Stimulated activated CD8-positive, alpha-beta memory T cell treated with anti-CD3 and anti-CD28 coated beads, Interleukin-4, amount 100 ng/mL, for 4 hours (primary cell): ENCODE measurements at places on chromosomes 1 and 21.

GRCh38 chr1:99004254-99004860, 304 bp downstream of the PLPPR5 start:
- no peak for DNase-seq

DNA sequence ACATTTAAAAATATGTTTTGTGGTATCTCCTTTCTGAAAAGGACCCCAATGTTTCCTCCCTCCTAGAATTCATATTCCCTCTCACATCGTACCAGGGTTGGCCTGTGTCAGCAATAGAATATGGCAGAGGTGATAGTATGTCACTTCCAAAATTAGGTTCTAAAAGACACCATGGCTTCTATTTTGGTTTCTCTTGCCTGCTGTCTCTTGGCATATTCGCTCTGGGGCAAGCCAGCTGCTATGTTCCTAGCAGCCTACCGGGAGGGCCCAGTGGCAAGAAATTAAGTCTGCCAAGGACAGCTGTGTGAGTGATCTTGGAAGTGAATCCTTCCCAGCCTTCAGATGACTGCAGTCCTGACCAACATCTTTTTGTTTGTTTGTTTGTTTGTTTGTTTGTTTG, 92.9 kb upstream of the PPM1J start:
- DNase-seq, result no peak

- no peak for DNase-seq
Observed at GRCh38 chr1:97145321-97145956, 423.9 kb downstream of the PTBP2 start.

GRCh38 chr1:7642781-7643529, 128.1 kb upstream of the VAMP3 start:
- DNase-seq, result no peak

- DNase-seq, result no peak
Observed at GRCh38 chr1:6360117-6360496, 33.5 kb downstream of the ACOT7 start.

DNA sequence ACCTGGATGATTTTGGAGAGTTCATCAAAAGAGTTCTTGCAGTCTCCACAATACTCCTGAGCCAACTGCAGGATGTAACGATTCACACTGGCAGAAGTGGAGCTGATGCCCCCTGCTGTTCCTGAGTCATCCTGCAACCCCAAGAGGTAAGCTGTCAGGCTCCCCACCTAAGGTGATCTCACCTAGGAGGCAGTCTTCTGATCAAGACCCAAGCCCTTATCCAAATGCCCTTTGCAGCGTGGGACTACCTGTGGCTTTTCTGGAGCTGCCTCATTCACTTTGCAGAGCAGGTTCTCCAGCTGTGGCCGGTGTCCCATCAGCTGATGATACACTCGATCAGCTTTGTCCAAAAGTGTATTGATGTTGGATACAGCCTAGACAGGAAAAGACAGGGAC, 96.4 kb downstream of the UBR4 start:
- no peak for DNase-seq

DNA sequence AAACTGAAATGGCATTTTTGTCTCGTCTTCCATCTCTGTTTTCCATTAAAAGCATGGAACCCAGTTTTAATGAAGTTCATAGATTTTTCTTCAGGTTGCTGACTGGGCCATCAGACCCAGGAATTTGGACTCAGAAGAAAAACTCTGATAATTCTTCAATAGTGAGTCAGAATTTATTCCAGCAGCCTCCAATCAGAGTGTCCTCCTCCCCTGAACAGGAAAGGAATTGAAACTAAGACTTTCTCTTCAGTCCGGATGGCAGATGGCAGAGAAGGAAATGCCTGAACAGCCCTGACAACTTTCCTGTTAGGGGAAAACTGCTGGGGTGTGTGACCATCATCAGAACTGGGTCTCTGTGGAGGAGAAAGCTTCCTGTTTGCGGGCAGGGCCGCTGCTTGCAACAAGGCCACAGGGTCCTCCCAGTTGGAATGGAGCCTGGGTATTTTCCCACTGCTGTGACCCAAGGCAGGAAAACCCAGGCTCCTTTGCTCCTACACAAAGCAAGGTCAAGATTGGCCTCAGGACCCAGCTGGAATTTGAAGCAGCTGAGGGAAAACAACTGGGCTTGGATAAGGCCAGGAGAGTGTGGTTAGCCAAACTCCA, 20.7 kb downstream of the CD34 start:
- no peak for DNase-seq

DNA sequence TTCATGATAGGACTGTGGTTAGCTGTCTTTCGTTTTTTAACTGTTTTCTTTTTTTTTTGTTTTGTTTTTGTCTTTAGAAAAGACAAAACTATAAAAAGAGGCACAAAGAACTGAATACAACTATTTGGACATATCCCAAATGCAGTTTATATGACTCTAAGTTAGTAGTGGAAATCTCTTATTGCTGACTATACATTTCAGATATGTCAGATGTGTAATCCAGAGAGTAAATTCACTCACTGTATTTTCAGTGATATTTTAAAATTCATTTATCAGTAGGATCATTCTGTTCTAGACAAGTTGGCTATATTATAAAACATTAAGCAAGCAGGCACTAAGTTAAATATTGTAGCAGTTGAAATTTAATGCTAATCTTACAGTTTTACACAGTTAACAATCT, 5.7 kb downstream of the RAP1A start:
- no peak for DNase-seq

- DNase-seq, result no peak
Observed at GRCh38 chr1:238419209-238419608, 528.5 kb upstream of the ZP4 start.

GRCh38 chr1:18440385-18441226, 40.1 kb upstream of the KLHDC7A start:
- DNase-seq, result no peak

DNA sequence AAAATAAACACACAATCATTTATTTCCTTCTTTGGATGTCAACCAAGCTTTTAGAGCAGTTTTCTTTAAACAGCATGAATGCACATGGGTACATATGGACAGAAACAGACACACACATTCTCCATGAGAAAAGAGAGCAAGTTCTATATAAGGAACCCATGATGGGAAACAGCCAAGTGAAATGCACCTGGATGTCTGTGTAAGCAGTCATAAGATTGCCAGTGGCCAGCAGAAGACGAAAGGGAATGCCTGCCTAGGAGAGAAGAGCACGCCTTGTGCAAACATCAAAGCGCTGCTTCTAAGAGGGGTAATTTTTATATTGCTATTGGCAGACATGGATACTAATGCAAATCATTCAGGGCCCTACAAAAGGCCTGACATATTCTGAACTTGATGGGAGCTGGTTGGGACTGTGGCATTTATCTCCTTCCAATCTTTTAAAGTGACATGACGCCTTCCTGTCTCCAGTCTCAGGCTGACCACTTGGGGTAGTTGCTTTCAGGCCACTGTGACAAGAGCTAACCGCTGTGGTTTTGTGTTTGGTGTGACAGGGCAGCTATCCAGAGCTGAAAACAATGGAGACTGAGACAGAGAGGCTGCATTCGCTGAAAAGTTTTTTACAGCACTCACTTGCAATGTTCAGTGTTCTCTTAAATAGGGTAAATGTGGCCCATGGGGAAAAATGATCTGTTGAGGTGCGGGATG, 75.0 kb upstream of the DPT start:
- no peak for DNase-seq

- DNase-seq, result no peak
Observed at GRCh38 chr1:34361781-34362357, 185.2 kb downstream of the C1orf94 start.

GRCh38 chr1:202505356-202505755, 156.9 kb downstream of the PPP1R12B start:
- DNase-seq, result no peak

GRCh38 chr1:84940481-84940880, 47.5 kb upstream of the LPAR3 start:
- no peak for DNase-seq

GRCh38 chr1:10502206-10502605, 27.5 kb downstream of the PEX14 start:
- no peak for DNase-seq

DNA sequence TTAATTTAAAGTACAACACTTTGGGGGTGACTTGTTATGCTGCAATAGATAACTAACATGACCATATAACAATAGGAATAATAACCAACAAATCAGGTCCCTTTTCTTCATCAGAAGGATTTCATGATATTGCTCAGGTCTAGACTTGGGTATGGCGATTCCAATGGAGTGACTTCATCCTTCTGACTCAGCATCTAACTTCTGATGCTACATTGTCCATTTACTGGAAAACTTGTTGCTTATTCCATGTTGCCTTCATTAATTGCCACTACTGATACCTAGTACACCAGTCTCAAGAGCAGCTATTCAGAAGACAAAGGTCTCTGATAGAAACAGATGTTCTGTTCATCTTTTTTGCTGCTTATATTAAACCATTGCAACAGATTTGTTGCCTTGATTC, 324.3 kb downstream of the TGFB2 start:
- DNase-seq, result no peak

DNA sequence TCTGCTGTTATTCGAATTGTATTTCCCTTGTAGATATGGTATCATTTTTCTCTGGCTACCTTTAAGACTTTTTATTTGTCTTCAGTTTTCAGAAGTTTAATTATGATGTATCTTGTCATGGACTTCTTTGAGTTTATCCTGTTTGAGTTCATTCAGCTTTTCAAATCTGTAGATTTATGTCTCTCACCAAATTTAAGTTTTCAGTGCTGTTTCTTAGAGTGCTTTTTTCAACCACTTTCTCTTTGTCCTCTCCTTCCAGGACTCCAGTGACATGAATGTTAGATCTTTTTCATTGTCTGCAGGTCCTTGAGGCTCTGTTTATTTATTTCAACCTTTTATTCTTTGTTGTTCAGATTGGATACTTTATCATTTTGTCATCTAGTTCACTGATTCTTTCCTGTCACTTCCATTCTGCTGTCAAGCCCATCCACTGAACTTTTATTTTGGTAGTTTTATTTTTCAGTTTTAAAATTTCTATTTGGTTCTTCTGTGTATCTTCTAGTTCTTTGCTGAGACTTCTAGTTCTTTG, 11.4 kb downstream of the RAB4A start:
- DNase-seq, result no peak

- DNase-seq, result no peak
Observed at GRCh38 chr1:244968881-244969280, 104.5 kb upstream of the HNRNPU start.

- DNase-seq, result no peak
Observed at GRCh38 chr1:62349470-62350233, 30.4 kb upstream of the KANK4 start.

DNA sequence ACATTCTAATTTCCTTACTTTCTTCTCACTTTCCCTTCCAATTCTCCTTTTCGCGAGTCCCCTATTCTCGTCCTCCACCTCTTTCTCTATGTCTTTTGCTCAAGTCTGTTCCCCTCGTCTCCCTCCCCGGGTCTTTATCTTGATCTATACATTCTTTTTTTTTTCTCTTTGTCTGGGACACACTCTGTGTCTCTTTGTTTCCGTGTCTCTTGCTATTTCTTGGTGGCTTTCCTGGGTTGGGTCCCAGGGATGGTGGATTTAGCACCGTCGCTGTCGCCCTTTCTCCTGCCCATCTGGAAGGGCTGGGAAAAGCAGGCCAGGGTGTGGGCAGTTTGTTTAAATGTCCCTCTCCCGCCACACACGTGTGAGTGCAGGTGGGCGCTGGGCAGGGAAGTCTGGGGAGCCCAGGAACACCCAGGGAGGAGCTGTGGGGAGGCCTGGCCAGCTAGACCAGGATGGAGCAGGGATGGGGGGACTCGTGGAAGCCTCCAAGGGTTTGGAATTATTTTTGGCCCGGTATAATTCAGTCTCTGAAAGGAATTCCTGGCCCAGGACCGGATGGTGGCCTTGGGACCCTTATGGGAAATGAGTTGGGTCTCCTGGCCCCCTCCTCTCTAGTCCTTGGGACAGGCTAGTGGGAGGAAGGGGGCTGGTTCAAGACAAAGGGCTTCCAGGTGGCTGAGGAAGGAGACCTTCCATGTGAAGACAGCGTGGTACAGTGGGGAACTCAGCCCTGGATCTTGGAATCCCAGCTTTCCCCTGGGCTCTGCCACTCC, 9.5 kb upstream of the ID3 start:
- no peak for DNase-seq

DNA sequence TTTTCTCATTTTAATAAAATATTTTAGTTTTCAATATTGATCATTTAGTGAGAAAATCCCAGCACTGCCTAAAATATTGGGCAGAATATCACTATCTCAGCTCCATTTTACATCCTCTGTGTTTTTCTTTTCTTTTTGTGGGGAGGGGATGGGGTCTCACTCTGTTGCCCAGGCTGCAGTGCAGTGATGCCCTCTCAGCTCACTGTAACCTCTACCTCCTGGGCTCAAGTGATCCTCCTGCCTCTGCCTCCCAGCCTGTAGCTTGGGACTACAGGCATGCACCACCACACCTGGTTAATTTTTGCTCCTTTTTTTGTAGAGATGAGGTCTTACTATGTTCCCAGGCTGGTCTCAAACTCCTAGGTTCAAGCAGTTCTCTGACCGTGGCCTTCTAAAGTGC, 76.1 kb downstream of the SLC25A24 start:
- no peak for DNase-seq

DNA sequence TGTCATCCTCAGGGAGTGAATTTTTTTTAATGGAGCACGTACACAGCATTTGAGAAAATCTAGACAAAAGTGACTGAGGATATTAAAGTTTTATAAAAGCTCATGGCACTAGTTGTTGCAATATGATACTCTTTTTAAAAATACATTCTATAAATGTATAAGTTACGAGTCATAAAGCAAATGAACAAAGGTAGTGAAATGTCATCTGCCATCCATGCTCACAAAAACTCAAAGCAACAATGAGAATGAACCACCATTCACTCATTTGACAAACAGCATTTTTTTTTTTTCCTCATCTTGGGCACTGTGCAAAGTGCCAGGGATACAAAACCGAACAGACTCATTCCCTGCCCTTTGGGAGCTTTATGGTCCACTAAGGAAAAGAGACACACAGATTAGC, 38.7 kb downstream of the GPR137B start:
- DNase-seq, result no peak

DNA sequence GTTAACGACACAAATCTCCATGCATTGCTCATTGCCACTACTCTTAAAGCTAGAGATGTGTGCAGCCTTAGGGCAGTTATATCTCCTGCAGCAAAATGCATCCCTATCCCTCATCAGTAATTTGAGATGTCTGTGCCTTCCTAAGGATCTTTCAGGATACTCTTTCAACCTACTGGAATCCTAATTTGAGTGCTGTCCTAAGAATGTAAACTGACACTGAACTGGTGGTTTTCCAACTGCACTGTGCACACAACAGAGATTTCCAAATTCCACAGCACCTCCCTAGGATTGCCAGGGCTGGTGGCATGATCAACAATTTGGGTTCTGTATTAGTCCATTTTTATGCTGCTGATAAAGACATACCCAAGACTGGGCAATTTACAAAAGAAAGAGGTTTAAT, 193.9 kb downstream of the LTN1 start:
- DNase-seq, result no peak

- no peak for DNase-seq
Observed at GRCh38 chr1:215888159-215888558, 321.1 kb downstream of the KCTD3 start.

GRCh38 chr1:64030411-64030810, 173.0 kb upstream of the UBE2U start:
- no peak for DNase-seq

DNA sequence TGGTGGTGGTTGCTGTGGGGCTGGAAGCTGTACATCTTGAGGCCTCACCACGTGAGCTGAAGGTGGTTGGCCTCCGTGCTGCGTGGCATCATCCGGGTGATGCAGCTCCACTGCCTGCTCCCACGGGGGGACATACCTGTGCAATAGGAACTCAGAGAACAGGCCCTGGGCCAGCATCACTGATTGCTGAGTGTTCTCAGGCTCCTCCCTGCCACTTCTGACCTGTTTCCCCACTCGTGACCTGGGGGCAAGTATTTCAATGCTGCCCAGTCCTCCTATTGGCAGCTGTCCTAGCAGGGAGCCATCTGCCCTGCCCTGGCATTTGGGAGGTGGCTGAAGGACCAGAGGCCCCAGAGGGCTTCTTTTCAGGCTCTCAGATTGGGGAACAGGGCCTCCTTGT, 26.1 kb downstream of the PTPRF start:
- no peak for DNase-seq
